ENCODE measurements at places on chromosomes 7 and 10.

DNA sequence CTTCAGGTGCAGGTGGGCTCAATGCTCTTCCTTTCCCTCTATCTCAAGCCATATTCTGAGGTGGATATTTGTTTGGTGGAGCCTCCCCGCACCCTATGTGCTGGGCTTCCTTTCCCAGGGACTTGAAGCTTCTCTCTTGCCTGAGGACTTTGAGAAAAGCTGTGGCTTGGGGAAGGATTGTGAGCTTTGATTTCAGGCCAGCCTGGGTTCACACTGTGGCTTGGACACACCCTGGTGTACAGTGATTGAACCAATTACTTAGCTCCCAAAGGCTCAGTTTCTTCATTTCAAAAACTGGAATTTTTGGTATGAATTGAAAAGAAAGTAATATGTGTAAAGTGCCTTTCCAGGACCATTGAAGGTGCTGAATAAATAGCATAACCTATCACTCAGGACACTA is 224.5 kb upstream of the GLI3 start:
- DNase-seq = no peak

DNA sequence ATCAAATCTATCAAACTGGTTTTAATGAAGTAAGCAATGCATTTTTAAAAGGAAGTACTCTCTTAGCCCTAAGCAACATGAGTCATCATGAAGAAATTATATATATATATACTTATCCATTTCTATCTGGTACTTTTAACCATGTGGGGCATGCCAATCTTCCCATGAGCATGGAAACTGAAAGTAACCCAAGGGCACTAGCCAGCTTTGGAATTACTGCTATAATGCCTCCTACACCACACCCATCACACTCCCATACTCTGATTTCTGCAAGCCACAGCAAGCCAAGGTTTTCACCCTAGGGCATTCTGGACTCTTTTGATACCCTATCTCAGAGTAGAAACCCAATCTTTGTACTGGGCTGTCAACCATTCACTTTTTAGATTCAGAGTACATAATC is 204.6 kb downstream of the IMMP2L start:
- no peak for DNase-seq

GRCh38 chr10:7288060-7288690 is 122.7 kb downstream of the SFMBT2 start:
- no peak for DNase-seq

DNA sequence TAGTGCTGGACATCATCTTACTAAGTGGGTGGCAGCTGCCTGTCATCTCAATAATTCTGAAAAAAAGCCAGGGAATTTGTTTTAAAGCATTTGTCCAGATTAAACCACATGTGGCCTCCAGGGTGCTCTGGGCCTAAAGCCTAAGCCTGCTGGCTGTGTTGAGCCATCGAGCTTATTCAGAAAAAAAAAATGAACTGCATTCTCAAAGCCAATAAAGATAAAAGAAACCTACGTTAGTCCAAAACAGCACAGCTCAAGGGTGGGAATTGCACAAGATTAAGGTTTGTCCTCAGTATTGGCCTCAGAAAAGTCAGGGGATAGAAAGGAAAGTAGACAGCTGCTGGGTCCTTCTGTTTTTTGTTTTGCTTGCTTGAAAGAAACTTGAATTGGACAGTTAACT is 22.6 kb upstream of the PRTFDC1 start:
- DNase-seq = no peak

GRCh38 chr7:129351320-129351719 is 82.9 kb upstream of the STRIP2 start:
- no peak for DNase-seq

DNA sequence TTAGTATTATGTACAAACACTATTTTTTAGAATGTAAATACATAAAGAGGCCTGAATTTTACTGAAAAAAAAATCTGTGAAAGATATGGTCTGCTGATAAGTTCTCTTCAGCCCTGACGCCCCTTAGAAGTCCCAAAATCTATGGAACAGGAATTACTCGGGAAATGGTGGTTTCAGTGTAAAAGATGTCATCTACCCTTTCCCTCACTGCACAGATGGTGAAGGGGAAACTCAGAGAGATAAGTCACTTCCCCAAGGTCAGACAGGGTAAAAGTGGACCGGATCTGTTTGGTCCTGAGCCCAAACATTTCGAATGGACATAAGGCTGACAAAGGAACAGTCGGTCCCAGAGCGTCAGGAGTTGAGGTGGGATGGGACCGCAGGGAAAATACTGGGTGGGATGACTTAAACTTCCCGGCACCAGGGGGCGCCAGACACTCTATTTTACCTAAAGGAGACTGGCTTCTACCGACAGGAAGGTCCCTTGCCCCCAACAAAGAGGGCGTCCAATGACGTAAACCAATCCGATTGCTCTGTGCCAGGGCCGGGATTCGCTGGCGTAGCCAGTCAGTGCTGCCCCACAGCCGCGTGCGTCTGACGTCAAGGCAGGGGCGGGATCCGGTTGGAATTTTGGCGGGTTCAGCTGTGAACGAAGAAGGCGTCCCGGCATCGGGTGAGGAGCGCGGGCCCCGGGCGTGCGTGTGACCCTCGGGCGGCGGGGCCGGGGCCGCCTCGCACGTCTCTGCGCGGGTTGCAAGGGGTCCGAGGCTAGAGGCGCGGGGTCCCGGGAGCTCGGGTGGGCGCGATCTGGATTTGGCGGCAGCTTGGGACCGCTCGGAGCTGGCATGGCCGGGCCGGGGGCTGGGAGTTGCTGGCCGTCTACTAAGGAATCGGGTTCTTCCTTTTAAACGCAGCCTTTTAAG is at the start of gene MCM10:
Gene MCM10, plus strand, starts transcription at position 625 of the 923 bp plus-strand sequence. CDS start 2,645 bp downstream, outside the sequence.
- DNase-seq = peak; percentile 96

GRCh38 chr7:97971120-97971989 is 18.6 kb downstream of the OCM2 start:
- no peak for DNase-seq

DNA sequence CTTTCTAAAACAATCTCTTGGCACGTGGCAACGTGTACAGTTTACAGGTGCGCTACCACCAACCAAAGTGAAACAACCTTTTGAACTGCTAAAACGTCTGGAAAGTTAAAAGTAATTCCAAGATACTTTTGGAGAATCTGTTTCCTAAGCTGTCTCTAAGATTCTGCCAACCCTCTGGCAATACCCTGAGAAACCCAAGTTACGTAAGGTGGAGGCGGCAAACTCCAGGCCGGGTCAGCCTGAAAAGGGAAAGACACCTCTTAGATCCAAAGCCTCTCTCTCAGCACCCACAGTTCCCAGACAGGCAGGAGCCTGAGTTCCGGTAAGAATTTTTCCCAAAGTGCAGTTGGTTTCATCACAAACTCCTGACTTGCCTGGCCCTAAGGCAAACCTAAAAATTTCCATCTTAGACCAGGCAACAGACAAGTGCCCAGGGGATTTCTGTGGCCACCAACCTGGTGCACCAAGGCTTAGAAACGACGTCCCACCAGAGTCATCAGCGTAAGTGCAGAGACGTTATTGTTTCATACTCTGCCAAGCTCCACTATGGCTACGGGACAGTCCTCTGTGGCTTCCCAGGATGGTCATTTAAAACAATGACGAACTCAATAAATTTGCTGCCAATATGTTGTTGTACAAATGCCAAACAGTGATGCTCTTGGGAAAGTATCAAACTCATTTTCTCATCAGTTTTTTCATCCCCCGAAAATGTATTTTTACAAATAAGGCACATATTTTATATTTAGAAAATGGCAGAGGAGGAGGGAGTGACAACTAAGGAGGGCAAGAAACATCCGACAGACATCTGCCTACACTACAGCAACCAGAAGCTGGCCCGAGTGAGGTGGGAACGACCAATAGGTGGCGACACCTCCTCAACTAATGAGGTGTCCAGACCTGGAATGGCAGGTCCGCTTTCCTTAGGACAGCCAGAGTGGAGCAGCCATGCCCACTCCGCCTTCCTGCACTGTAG is 205.8 kb upstream of the FRMD4A start:
- no peak for DNase-seq

GRCh38 chr10:26737730-26738129 is 40.2 kb downstream of the PDSS1 start:
- DNase-seq = no peak

DNA sequence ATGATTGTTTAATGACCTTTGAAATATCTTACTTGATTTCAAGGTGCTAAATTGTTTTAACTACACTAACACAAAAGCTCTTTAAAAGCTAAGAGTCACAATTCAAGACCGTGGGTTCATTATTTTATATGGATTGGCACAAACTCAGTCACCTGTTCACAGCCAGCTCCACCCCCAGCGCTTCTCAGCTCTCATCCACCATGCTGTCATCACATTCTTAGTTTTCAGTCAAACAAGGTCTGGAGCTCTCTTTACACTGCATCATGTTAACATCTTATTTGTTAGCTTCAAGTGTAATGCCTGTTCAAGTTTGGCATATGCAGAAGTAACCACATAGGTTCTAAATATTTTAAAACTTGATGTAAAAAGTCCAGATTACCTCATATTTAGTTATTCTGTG is 180.9 kb upstream of the LRRTM3 start:
- no peak for DNase-seq

DNA sequence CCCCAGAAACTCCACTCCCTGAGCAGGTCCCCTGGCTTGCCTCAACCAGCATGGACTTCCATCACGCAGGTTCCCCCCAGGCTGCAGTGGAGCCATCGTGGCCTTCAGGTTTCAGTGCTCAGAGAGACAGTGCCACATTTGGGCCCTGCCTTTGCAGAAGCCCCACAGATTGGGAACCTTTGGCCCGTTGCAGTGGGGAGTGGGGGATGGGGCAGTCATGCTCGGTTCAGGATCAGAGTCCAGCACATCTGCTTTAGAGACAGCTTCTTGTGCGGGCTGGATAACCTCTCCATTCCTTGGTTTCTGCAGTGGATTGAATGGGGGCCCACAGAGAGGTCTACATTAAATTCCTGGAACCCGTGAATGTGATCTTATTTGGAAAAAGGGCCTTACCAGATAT is 183.9 kb downstream of the EBF3 start:
- DNase-seq = no peak

DNA sequence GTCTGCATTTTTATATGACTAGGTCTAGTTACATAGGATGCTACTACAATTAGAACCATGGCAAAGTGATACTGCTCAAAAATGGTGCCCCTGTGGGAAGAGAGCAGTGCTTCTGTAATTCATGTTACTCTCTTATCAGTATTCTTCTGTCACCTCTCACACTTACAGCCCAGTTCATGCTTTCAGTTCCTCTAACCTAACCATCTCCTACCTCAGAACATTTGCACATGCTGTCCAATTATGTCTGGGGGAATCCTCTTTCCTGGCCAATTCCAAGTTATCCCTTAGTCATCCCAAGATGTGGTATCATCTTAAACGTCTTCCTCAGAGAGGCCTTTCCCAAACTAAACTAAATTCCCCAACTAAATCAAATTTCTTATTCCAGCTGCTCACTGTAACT is 190.2 kb downstream of the RELN start:
- no peak for DNase-seq

DNA sequence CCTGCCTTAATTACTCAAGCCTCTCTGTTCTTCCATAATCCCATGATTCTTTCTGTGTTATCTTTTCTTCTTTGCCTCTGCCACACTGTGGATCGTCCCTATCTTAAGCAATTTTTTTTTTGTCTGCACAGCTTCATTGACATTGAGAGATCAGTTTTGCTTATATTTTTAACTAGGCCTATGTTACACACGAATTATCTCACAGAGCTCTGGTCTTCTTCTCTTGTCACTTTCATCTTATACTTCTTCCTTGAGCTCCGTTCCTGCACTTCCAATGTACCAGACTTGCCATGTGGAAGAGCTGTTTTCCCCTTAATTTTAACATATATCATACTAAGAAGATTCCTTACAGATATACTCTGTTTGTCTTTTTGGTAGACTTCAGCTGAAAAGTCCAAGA is 106.1 kb downstream of the MAGI2 start:
- no peak for DNase-seq

DNA sequence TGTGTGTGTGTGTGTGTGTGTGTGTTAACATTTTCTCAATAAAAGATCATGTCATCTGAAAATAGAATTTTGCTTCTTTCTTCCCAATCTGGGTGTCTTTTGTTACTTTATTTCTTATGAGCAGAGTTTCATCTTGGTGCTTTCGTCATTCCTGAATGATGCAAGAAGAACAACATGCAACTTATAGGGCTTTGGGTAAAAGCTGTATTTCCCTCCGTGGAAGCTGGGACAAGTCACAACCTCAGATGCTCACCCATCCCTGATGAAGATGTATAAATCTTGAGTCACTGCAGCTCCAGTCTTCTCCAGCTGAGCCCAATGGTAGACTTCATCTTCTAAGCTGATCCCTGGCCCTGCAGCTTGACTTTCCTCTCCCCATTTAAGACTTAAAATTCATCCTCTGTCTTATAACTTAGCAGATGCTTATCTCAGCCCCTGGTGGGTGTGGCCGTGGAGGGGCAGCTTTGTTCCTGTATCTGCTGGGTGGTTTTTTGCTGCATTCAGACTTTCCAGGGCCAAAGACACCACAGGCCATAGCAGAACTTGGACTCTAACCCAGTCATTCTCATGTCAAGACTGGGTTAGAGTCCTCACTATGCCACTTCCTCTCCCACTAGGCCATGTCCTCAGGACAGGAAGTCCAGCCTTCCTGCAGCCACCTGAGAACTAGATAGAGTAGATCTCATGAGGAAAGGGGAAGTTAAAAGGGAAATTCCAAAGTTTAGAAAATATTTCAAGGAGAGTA is 356.4 kb downstream of the TNS3 start:
- no peak for DNase-seq

GRCh38 chr10:122446668-122447423 is 7.6 kb upstream of the ARMS2 start:
- DNase-seq = no peak

- DNase-seq = no peak
These were observed 125.6 kb upstream of the C7orf33 start for GRCh38 chr7:148464947-148465346.

- no peak for DNase-seq
These were observed 64.5 kb upstream of the BTBD16 start for GRCh38 chr10:122206471-122207065.

GRCh38 chr10:522350-522749 is 167.1 kb downstream of the DIP2C start:
- DNase-seq = no peak

- no peak for DNase-seq
These were observed 94.4 kb downstream of the VOPP1 start for GRCh38 chr7:55477781-55478374.

- no peak for DNase-seq
These were observed 104.1 kb downstream of the LHPP start for GRCh38 chr10:124565565-124566221.

DNA sequence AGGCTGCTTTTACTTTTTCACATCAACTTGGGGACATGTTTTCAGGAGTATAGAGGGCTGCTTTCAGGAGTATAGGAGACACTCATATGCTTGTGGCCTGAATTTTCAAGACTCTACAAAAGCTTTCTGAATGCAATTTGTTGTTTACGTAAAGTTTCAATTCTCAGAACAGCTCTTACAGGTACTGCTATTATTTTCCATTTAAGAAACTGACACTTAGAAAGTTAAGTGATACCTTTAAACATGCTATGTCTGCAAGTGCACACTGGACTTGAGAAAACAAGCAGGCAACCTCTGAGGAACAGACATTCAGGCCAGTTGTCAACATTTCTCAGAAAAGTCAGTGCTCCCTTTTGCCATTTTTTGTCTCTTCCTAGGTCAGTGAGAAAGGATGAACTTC is 70.0 kb upstream of the PHYHIPL start:
- DNase-seq = no peak

- no peak for DNase-seq
These were observed 121.3 kb upstream of the ODAD2 start for GRCh38 chr10:28120043-28120749.

Data from activated CD8-positive, alpha-beta memory T cell treated with anti-CD3 and anti-CD28 coated beads for 1 hour (primary cell).